ENCODE measurements at places on chromosomes 1 and 21. TPM values are rescaled to one million over a fixed set of nuclear protein-coding genes. Genes with fewer than 3 reads are reported as not detected.

DNA sequence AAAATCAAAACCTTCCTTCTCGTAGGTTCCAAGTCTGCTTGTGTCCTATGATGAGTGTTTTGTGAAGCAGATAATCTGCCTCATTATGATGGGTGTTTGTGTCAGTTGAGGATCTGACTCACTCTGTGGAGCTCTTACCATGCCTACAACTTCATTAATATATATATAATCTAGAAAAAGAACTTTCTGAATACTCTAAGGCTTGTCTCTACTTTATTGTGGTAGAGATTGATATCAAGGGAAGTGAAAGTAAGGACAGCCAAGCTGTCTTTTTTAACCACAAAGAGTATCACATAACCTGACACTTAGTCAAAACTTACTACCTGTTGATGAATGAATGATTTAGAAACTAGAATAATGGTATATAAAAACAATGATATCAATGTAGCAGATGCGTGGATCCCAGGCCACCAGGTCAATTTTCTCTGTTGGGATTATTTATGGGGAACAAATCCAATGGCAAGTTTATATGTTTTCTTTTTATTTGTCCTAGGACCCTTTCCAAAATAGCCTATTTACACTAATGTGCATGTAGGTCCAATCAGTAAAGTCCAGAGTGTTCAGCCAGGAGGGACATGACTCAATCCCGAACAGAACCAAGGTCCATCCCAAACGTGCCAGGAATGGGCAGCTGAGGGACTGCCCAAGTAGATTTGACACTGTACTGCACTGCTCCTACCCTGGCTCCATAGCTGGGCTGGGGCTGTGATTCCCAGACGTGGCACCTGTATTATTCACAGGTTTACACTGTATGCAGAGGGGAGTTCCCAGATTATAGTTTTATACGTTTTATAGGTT, 182.3 kb upstream of the GREM2 start:
- H3K4me1 ChIP-seq = no peaks in the 10 kb centered on the region
- H3K27ac ChIP-seq = no peak overlapping the region
- peaks cover 2% of the 10 kb centered on the region for H3K27me3 ChIP-seq
- H3K4me3 ChIP-seq = no peak overlapping the region
- DNase-seq = no peak

- no peak for DNase-seq
- no peak overlapping the region for H3K27ac ChIP-seq
Observed at GRCh38 chr1:4019147-4019521, 119.1 kb upstream of the C1orf174 start.

SPRR4 gene
- not detected for total RNA-seq

GRCh38 chr1:33685256-33685655, 178.6 kb upstream of the HMGB4 start:
- H3K27me3 ChIP-seq = peaks cover 14% of the 10 kb centered on the region
- no peak overlapping the region for H3K27ac ChIP-seq
- H3K4me1 ChIP-seq = no peaks in the 10 kb centered on the region
- H3K36me3 ChIP-seq = no peaks in the 10 kb centered on the region
- no peak overlapping the region for H3K4me3 ChIP-seq

- no peak for DNase-seq
- no peak overlapping the region for H3K4me3 ChIP-seq
- H3K36me3 ChIP-seq = no peaks in the 10 kb centered on the region
- H3K27ac ChIP-seq = no peak overlapping the region
- no peaks in the 10 kb centered on the region for H3K4me1 ChIP-seq
- H3K27me3 ChIP-seq = peaks cover 16% of the 10 kb centered on the region
Observed at GRCh38 chr1:233459470-233459945, 132.0 kb downstream of the MAP3K21 start.

- no peak for DNase-seq
- H3K4me1 ChIP-seq = peaks cover 7% of the 10 kb centered on the region
- H3K27me3 ChIP-seq = no peaks in the 10 kb centered on the region
- no peak overlapping the region for H3K27ac ChIP-seq
- no peak overlapping the region for H3K4me3 ChIP-seq
- H3K36me3 ChIP-seq = peaks cover 15% of the 10 kb centered on the region
Observed at GRCh38 chr1:86865973-86866637, 47.8 kb downstream of the SELENOF start.

RPE65 gene
- total RNA-seq = not detected

EEIG2 gene
- 16.4 TPM for total RNA-seq

DNA sequence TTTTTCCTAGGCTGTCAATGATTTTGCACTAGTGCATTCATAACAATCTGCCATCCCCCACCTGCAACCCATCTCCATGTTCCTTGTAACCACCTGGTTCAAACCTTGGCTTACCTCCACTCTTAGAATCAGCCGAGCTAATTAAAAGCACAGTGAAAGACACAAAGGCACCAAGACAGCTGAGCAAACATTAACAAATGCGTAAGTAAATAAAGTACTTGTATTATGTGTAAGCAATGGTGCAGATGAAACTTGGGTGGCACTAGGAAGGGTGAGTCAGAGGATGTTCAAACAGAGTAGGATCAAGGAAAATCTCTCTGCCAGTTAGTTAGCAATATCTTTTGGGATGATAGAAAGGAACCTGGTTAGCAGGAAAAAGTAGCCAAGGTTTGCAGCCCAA, 5.1 kb upstream of the FOXJ3 start:
- H3K4me1 ChIP-seq = peaks cover 13% of the 10 kb centered on the region
- no peak for DNase-seq
- no peak overlapping the region for H3K27ac ChIP-seq
- H3K4me3 ChIP-seq = no peak overlapping the region

RIPPLY3 gene
- 0.14 TPM for total RNA-seq

DNA sequence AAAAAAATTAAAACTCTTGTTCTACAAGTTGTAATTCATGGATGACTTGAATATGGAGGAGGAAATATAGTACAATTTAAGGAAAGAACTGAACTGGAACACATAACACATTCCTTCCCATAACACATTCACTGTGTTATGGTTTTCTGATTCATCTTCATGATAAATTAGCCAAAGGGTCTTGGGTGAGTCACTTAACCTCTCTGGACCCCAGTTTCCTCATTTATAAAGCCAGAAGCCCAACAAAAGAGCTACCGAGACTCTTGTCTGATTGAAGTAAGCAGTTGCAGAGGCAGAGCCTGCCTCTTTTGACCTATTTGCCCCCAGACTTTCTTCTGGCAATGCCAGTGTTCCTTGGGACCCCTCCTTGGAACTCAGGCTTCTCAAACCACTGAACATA, 161.9 kb upstream of the KCTD3 start:
- no peaks in the 10 kb centered on the region for H3K4me1 ChIP-seq
- no peak overlapping the region for H3K27ac ChIP-seq
- H3K4me3 ChIP-seq = no peak overlapping the region

NR1I3 gene
- total RNA-seq = not detected

SPRR2F gene
- total RNA-seq = not detected

GRCh38 chr1:94031154-94031553, 89.8 kb downstream of the ABCA4 start:
- no peak for DNase-seq
- no peaks in the 10 kb centered on the region for H3K36me3 ChIP-seq
- peaks cover 2% of the 10 kb centered on the region for H3K4me1 ChIP-seq
- no peak overlapping the region for H3K4me3 ChIP-seq
- peaks cover 21% of the 10 kb centered on the region for H3K27me3 ChIP-seq

DNA sequence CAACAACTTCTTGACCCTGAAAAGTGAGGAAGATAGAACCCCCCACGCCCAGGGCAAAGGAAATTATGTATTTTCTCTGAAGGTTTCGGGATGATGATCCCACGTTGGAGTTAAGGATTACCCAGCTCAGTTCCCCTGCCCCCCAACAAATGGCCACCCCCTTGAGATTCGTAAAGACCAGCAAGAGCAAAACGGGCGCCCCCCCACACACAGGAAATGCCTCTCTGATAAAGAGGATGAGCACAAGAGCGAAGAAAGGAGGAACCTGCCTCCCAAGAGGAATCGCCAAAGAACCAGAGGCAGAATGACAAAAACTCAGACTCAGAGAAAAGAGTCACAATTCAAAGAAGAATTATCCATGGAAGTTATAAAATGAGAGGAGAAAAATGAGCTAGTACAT, 576.9 kb downstream of the MATN1 start:
- H3K4me3 ChIP-seq = no peak overlapping the region
- no peaks in the 10 kb centered on the region for H3K4me1 ChIP-seq
- H3K27me3 ChIP-seq = no peaks in the 10 kb centered on the region
- no peak for DNase-seq
- no peak overlapping the region for H3K27ac ChIP-seq
- H3K36me3 ChIP-seq = no peaks in the 10 kb centered on the region

GRCh38 chr1:21114431-21114830, 62.3 kb downstream of the EIF4G3 start:
- H3K27ac ChIP-seq = no peak overlapping the region
- no peak for DNase-seq
- peaks cover 2% of the 10 kb centered on the region for H3K36me3 ChIP-seq
- peaks cover 2% of the 10 kb centered on the region for H3K4me1 ChIP-seq
- no peak overlapping the region for H3K4me3 ChIP-seq

ATP1A4 gene
- not detected for total RNA-seq

TINAGL1 gene
- total RNA-seq = not detected

OVAAL gene
- not detected for total RNA-seq

PCNX2 gene
- total RNA-seq = 17.6 TPM

GRCh38 chr1:152960452-152961044, 9.9 kb upstream of the SPRR4 start:
- no peak for DNase-seq
- no peaks in the 10 kb centered on the region for H3K36me3 ChIP-seq
- H3K27ac ChIP-seq = no peak overlapping the region
- no peaks in the 10 kb centered on the region for H3K4me1 ChIP-seq

FAM163A gene
- not detected for total RNA-seq

DNA sequence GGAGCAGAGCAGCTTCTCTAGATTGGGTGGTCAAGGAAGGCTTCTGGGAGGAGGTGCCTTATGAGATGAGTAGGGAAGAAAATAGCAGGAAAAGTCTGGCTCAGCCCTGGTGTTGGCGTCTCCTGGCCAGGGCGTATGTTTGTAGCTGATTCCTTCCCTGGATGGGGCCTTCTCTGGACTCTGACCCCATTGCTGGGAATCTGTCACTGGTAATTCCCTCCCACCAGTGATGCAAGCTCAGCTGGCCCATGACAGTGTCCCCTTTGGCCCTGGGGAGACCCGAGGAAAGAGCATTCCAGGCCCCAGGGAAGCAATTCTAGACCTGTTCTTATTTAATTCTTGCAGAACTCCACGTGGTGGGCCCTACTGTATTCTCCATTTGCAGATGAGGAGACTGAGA, 20.7 kb downstream of the IGSF21 start:
- H3K27me3 ChIP-seq = no peaks in the 10 kb centered on the region
- H3K27ac ChIP-seq = no peak overlapping the region
- no peaks in the 10 kb centered on the region for H3K4me1 ChIP-seq
- DNase-seq = no peak
- no peaks in the 10 kb centered on the region for H3K36me3 ChIP-seq

SDF4 gene
- total RNA-seq = 109 TPM

DNA sequence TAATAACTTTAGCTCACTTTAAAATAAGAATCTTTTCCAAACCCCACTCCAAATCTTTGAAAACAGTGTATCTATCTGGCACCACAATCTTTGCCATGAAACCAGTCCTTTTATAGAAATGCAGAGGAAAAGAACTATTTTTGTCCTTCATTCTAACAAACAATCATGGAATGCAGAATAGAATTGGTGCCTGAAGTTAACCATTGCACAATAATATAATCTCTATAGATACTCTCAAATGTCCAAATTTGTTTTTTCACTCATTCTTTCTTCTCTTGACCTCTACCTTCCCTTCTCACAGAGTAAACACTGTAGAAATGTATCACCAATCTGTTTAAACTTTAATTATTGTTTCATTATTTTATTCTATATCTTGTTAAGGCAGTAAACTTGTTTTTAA, 34.8 kb downstream of the TTLL7 start:
- H3K36me3 ChIP-seq = no peaks in the 10 kb centered on the region
- no peak overlapping the region for H3K4me3 ChIP-seq
- H3K4me1 ChIP-seq = no peaks in the 10 kb centered on the region
- H3K27ac ChIP-seq = no peak overlapping the region
- peaks cover 8% of the 10 kb centered on the region for H3K27me3 ChIP-seq
- no peak for DNase-seq

DNA sequence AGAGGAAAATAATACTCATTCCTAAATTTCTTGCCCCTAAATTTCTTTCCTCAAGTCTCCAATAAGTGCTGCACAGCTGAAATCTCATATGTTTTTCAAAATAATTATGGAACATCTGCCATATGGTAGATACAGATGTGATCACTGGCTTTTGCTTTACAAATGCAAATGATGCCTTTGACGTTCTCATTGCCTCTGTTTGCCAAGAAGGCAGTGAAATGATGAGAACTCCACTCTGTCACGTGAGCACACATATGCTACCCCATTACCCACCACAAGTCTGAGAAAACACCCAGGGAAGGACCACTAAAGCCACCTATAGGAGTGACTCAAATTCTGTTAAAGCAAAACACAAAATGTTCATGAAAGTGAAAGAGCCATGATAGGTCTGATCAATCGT, 43.9 kb downstream of the DSCAM start:
- no peak overlapping the region for H3K4me3 ChIP-seq
- no peaks in the 10 kb centered on the region for H3K4me1 ChIP-seq
- no peaks in the 10 kb centered on the region for H3K36me3 ChIP-seq
- no peak overlapping the region for H3K27ac ChIP-seq
- DNase-seq = no peak

- H3K4me3 ChIP-seq = no peak overlapping the region
- H3K36me3 ChIP-seq = no peaks in the 10 kb centered on the region
- no peak for DNase-seq
- no peak overlapping the region for H3K27ac ChIP-seq
- no peaks in the 10 kb centered on the region for H3K4me1 ChIP-seq
Observed at GRCh38 chr1:224819861-224820260, 109.6 kb upstream of the DNAH14 start.

GRCh38 chr21:23016617-23017016, 2018.4 kb downstream of the NCAM2 start:
- no peak overlapping the region for H3K4me3 ChIP-seq
- no peaks in the 10 kb centered on the region for H3K27me3 ChIP-seq
- no peak for DNase-seq
- no peaks in the 10 kb centered on the region for H3K4me1 ChIP-seq
- no peak overlapping the region for H3K27ac ChIP-seq

- no peak for DNase-seq
- H3K27me3 ChIP-seq = peaks cover 29% of the 10 kb centered on the region
- H3K4me1 ChIP-seq = peaks cover 9% of the 10 kb centered on the region
- H3K4me3 ChIP-seq = no peak overlapping the region
- H3K36me3 ChIP-seq = peaks cover 1% of the 10 kb centered on the region
Observed at GRCh38 chr1:232127190-232127589, 500.6 kb downstream of the DISC1 start.
